ENCODE measurements at places on chromosomes 3 and 15. TPM values are rescaled to one million over a fixed set of nuclear protein-coding genes. Genes with fewer than 3 reads are reported as not detected.

- no peaks in the 10 kb centered on the region for H3K27me3 ChIP-seq
- H3K27ac ChIP-seq = no peak overlapping the region
- H3K4me3 ChIP-seq = no peak overlapping the region
- H3K4me1 ChIP-seq = no peaks in the 10 kb centered on the region
Measured at GRCh38 chr3:84637272-84637671, 321.5 kb upstream of the CADM2 start.

- no peaks in the 10 kb centered on the region for H3K27me3 ChIP-seq
- no peak overlapping the region for H3K27ac ChIP-seq
- no peak for DNase-seq
- no peaks in the 10 kb centered on the region for H3K36me3 ChIP-seq
- no peak overlapping the region for H3K4me3 ChIP-seq
- H3K4me1 ChIP-seq = no peaks in the 10 kb centered on the region
Measured at GRCh38 chr3:42682301-42683070, 2.9 kb upstream of the KLHL40 start.

DNA sequence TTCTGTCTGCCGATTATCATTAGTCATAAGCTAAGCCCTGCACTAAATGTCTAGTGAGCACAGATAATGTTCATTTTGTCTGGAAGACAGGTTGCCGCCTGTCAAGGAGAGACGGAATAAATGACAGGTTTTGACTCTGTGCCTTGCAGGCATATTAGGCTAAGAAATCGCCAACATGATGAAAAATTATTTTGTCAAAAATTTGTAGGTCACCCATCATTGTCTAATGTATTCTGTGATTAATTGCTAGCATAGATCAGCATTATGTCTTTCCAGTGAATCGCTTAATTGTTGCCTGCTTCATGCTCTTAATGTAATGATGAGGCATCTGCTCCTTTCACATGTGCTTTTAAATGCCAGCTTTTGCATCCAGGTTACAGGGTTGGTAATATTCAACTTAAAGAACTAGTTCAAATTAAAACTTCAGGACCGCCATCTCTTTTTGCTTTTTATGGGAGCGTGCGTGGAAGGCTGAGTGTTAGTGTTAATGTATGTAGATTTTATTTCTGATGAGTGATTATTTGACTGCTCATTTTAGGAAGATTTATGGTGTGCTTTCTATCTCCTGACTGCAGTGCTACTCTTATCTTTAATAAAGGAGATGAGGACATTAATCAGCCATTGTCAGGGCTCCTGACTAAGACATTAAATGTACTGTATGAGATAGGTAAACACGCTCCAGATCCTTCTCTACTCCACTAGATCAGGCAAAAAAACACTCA, 120.8 kb upstream of the MEIS2 start:
- no peaks in the 10 kb centered on the region for H3K27me3 ChIP-seq
- H3K4me3 ChIP-seq = no peak overlapping the region
- no peak for DNase-seq
- H3K36me3 ChIP-seq = no peaks in the 10 kb centered on the region
- no peaks in the 10 kb centered on the region for H3K4me1 ChIP-seq
- no peak overlapping the region for H3K27ac ChIP-seq

GRCh38 chr15:43511012-43511885, 6.2 kb upstream of the MAP1A start:
- H3K36me3 ChIP-seq = no peaks in the 10 kb centered on the region
- H3K4me3 ChIP-seq = peak overlapping the region; percentile 86
- peaks cover 26% of the 10 kb centered on the region for H3K4me1 ChIP-seq

DNA sequence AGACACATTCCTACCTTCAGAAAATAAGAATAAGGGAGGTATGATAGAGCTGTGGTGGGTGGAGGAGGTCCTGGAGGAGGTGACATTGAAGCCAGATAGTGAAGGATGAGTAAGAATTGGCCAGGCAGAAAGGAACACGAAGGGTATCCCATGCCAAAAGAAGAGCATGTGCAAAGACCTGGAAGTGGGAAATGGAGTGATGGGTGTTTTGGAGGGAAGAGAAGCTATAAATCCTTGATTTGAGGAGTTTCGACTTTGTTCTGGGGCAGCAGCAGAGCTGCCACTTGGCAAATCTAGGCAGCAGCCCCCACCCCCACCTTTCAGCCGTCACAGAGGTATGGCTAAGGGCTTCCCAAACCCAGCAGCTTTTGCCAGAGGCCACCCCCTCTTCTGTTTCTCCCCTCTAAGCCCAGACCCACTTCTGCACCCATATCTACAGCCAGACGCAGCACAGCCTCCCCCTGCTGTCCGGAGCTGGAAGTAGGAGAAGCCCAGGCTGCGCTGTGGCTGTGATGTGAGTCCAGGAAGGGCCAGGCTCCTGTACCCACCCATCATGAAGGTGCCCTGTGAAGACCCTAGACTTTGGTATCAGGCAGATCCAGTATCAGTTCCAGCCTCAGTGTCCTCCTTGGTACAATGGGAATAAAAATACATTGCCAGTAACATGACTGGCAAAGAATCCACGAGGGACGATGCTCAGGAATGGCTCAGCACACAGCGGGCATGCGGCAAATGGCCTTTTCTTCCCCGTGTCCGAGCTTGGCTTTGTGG, 188.7 kb upstream of the LINGO1 start:
- no peak overlapping the region for H3K4me3 ChIP-seq
- DNase-seq = no peak
- no peaks in the 10 kb centered on the region for H3K36me3 ChIP-seq
- peaks cover 11% of the 10 kb centered on the region for H3K27me3 ChIP-seq

DNA sequence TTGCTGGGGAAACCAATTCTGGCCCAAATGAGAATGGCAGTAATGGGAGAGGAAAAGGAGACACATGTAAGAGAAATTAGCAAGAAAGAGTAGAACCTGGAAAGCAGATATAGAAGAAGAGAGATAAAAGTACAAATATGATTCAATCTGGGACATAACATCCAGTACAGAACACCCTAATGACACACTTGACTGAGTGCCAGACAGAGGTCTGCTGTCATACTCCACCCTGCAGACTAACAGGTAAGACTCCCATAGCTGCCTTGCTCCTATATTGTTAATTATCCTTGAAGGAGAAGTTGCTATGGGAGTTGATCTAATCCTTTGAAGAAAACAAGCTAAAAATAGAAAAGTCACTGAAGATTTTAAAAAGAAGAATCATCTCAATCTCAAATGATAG, 21.1 kb downstream of the CCPG1 start:
- H3K27ac ChIP-seq = no peak overlapping the region
- no peaks in the 10 kb centered on the region for H3K4me1 ChIP-seq
- H3K27me3 ChIP-seq = no peaks in the 10 kb centered on the region
- no peak overlapping the region for H3K4me3 ChIP-seq
- peaks cover 28% of the 10 kb centered on the region for H3K36me3 ChIP-seq

DNA sequence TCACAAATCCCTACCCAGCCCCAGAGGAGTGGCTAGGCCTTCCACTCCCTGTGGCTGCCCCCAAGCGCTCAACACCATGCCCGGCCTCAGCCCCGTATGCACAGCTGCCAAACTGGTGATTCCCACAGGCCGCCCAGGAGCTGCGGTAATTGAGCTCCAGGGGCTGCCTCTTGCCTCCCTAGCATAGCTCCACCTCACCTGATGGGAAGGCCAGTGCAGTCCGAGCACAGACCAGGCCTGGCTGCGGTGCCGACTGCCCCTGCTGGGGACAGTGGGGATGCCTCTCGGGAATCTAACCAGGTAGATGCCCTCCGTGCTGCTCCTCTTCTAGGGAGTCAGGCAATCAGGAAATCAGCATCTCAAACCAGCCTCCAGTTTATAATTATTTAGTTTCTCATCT, 25.9 kb downstream of the SCN5A start:
- no peak overlapping the region for H3K4me3 ChIP-seq
- H3K27ac ChIP-seq = no peak overlapping the region
- H3K27me3 ChIP-seq = no peaks in the 10 kb centered on the region
- no peaks in the 10 kb centered on the region for H3K4me1 ChIP-seq
- no peaks in the 10 kb centered on the region for H3K36me3 ChIP-seq

- DNase-seq = no peak
- H3K36me3 ChIP-seq = no peaks in the 10 kb centered on the region
- H3K27me3 ChIP-seq = no peaks in the 10 kb centered on the region
- H3K27ac ChIP-seq = no peak overlapping the region
Measured at GRCh38 chr15:101049856-101050622, 130.9 kb downstream of the LRRK1 start.

DNA sequence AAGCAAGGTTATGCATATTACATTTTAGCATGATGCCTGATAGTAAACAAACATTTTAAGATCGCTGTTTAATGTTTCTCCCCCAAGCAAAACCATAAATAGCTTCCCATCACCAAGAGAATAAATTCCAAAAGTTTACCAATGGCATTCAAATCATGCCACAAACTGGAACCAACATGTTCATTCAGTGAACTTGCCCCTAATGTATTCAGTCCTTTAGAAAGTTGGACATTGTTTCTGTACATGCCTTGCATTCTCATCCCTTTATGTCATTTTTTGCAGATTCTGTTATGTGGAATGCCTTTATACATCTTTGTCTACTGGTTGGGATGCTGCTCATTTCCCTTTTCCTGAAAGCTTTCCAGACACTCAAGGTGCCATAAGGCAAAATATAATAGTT, 105.5 kb downstream of the PYDC2 start:
- DNase-seq = no peak
- no peaks in the 10 kb centered on the region for H3K36me3 ChIP-seq
- no peak overlapping the region for H3K27ac ChIP-seq

GRCh38 chr15:61075741-61076140, 153.4 kb downstream of the RORA start:
- DNase-seq = no peak
- H3K27me3 ChIP-seq = peaks cover 7% of the 10 kb centered on the region
- H3K4me3 ChIP-seq = no peak overlapping the region
- no peak overlapping the region for H3K27ac ChIP-seq
- H3K36me3 ChIP-seq = no peaks in the 10 kb centered on the region
- H3K4me1 ChIP-seq = no peaks in the 10 kb centered on the region

GRCh38 chr3:187739094-187739560, 6.1 kb downstream of the BCL6 start:
- peak overlapping the region; percentile 97 for H3K4me3 ChIP-seq
- peak; percentile 46 for DNase-seq
- H3K27ac ChIP-seq = peak overlapping the region; percentile 86
- no peaks in the 10 kb centered on the region for H3K36me3 ChIP-seq
- no peaks in the 10 kb centered on the region for H3K27me3 ChIP-seq

GRCh38 chr3:183826448-183827250, 1.3 kb upstream of the MAP6D1 start:
- peaks cover 15% of the 10 kb centered on the region for H3K4me1 ChIP-seq
- DNase-seq = no peak
- H3K36me3 ChIP-seq = peaks cover 25% of the 10 kb centered on the region
- H3K27ac ChIP-seq = no peak overlapping the region

GRCh38 chr15:29107971-29108645, 161.5 kb downstream of the NSMCE3 start:
- no peaks in the 10 kb centered on the region for H3K27me3 ChIP-seq
- DNase-seq = no peak
- no peak overlapping the region for H3K4me3 ChIP-seq
- no peaks in the 10 kb centered on the region for H3K36me3 ChIP-seq
- no peaks in the 10 kb centered on the region for H3K4me1 ChIP-seq

DNA sequence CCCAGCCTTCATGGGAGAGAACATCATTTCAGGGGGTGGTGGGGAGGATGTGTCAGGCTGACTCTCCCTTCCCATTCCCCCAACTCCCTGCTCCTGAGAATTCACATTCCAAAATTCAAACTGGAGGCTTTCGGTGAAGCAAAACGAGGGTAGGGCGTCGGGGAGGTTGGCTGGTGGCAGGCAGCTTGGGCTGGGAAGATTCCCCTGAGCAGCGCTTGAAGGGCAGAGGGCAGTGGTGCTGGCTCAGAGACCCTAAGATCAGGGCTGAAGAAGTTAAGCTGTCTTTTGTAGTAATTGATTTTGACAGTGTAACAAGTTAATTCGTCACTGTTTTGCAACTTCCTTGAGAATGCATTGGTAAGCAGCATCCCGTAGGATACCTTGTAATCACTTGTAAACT, 187.8 kb downstream of the RAB11A start:
- no peaks in the 10 kb centered on the region for H3K4me1 ChIP-seq
- H3K4me3 ChIP-seq = no peak overlapping the region
- no peak overlapping the region for H3K27ac ChIP-seq
- no peaks in the 10 kb centered on the region for H3K36me3 ChIP-seq

GRCh38 chr3:31882431-31882830, 98.6 kb downstream of the OSBPL10 start:
- no peaks in the 10 kb centered on the region for H3K36me3 ChIP-seq
- H3K27ac ChIP-seq = no peak overlapping the region
- DNase-seq = no peak
- H3K4me3 ChIP-seq = no peak overlapping the region

- no peak for DNase-seq
- no peaks in the 10 kb centered on the region for H3K4me1 ChIP-seq
- no peaks in the 10 kb centered on the region for H3K36me3 ChIP-seq
- H3K4me3 ChIP-seq = no peak overlapping the region
Measured at GRCh38 chr3:68878322-68878721, 54.0 kb downstream of the TAFA4 start.

- no peak for DNase-seq
- H3K27ac ChIP-seq = no peak overlapping the region
- peaks cover 6% of the 10 kb centered on the region for H3K27me3 ChIP-seq
Measured at GRCh38 chr15:48939648-48940047, 24.1 kb downstream of the SHC4 start.

- no peak overlapping the region for H3K4me3 ChIP-seq
- no peaks in the 10 kb centered on the region for H3K27me3 ChIP-seq
- no peaks in the 10 kb centered on the region for H3K4me1 ChIP-seq
Measured at GRCh38 chr3:186459108-186459467, 85.1 kb downstream of the CRYGS start.

DNA sequence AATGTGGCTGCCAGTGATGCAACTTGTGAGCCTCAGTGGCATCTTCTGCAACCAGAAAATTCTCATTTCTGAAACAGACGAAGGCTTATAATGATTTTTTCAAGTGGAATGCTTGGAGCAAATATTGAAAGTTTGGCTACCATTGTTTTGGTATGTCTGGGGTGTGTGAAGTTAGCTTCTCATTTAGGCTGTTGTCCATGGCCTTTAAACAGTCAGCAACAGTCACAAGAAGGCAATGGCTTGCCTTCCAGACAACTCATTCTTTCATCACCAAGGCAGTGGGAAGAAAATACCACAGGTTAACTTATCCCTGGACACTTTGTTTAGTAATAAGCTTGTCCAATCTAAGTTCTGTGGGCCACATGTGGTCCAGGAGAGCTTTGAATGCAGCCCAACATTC, 4.7 kb upstream of the BNC1 start:
- H3K27ac ChIP-seq = no peak overlapping the region
- H3K36me3 ChIP-seq = no peaks in the 10 kb centered on the region
- DNase-seq = no peak
- no peak overlapping the region for H3K4me3 ChIP-seq

- H3K4me1 ChIP-seq = no peaks in the 10 kb centered on the region
- H3K27me3 ChIP-seq = no peaks in the 10 kb centered on the region
- H3K4me3 ChIP-seq = no peak overlapping the region
- H3K27ac ChIP-seq = no peak overlapping the region
- no peaks in the 10 kb centered on the region for H3K36me3 ChIP-seq
Measured at GRCh38 chr3:117172426-117172825, 462.8 kb downstream of the TUSC7 start.

Gene GPR149
- not detected for total RNA-seq

Gene LSAMP
- not detected for total RNA-seq

Gene HESX1
- not detected for total RNA-seq

Gene LAMB2
- 1.4 TPM for total RNA-seq

Gene PLIN1
- not detected for total RNA-seq

Gene LRRN1
- 0.44 TPM for total RNA-seq

Gene UTS2B
- total RNA-seq = not detected

Gene CELSR3
- 8.8 TPM for total RNA-seq

Gene MNS1
- total RNA-seq = not detected

Gene STRA6
- not detected for total RNA-seq
